ENCODE measurements at places on chromosomes 6 and 20.

- no peak for DNase-seq
Measured at GRCh38 chr6:150058986-150059385, 9.9 kb downstream of the ULBP3 start.

- no peak for DNase-seq
Measured at GRCh38 chr6:108423982-108424705, 129.3 kb downstream of the AFG1L start.

GRCh38 chr6:3231247-3232016, 4.0 kb upstream of the TUBB2B start:
- DNase-seq: peak; percentile 95

DNA sequence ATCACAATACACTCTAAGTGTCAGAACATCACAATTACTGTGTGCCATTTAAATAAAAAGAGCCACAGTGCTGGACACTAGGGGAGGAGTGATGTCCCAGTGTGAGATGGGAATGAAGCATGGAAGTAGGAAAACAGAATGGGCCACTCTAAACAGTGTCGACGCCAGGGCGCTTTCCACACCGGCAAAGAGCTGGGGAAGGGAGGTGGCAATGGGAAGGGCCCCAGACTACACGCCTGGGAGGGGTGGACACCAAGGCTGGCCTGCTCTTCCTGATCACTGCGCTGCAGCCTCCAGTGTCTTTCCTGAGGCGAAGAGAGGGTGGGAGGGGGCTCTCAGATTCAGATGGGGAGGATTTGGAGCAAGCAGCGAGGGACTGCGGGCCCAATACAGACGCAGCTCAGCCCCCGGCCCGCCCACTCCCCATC, 75.9 kb downstream of the ERMARD start:
- no peak for DNase-seq

DNA sequence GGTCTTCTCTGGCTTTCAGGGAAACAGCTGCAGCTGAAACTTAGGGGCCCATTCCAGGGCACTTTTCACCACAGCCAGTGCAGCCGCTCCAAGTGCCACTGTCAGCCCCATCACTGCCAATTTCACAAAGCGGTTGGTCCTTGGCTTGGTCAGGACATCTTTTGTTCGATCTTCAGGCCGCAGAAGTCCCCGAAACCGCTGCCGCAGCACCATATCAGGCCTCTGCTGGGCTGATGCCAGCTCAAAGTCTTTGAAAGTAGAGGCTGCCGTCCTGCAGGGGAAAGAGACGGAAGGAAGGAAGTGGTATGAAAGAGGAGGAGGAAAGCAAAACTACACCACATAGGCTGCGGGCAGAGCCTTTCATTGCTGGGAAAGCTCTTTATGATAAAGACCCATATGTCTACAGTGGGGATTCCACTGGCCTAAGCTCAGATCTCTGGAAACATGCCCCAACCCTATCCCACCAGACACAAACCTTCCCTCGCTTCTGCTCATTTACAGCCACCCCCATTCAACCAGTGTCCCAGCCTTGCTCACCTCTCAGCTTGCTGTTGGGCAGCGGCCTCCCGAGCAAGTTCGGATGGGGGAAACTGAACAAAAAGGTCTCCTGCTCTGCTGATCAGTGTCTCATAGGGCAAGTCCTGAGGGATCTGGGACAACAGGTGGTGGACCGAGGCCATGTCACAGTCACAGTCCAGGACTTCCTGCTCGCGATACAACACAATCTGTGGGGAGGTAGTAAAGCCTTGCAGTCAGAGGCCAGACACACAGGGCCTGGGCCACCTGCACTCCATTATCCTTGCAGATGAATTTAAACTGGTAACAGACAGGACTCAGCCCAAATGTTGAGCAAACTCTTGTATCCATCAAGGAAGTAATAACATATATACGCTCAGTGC, 23.5 kb downstream of the TBC1D20 start:
- DNase-seq: no peak

- DNase-seq: no peak
Measured at GRCh38 chr6:4441981-4442434, 306.6 kb upstream of the ECI2 start.

DNA sequence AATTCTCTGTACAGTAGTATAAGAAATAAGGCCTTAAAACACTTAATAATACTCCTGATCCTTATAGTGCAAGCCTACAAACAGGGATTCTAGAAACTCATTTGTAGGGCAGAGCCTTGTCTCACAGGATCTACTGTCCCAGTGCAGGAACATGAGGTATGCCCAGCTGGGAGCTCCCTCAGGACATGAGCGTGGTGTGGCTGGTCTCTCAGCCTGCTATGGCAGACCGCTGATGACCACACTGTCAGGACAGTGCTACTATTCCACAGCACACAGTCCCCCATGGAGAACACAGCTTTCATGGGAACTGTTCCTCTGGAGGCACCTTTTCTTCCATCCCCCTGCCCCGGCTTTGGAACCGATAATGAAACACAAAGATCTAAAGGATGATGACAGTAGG, 53.0 kb downstream of the SERAC1 start:
- DNase-seq: no peak

GRCh38 chr6:117304446-117304845, 39.1 kb downstream of the VGLL2 start:
- DNase-seq: no peak

GRCh38 chr6:43013097-43013842, 476 bp downstream of the MEA1 start:
- DNase-seq: no peak

- no peak for DNase-seq
Measured at GRCh38 chr6:45365036-45365435, 12.7 kb downstream of the SUPT3H start.

DNA sequence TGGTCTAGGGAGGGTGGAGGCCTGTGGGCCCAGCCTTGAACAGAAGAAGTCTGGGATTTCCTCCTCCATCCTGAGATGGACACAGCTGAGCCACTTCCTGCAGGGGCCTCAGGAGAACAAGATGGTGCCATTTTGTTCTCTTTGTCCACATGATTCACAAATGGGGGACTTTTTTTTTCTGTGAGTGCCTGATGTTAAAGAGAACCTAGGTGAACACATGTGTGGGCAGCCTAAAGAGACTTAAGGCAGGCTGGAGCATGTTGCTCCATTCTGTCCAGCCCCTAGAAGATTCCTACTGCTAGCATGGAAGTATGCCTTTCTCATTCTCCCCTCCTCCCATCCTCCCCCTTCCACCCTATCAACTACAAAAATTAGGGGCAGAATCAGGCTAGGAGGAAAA, 49.3 kb upstream of the KIF16B start:
- DNase-seq: no peak

GRCh38 chr20:14536738-14537137, 199.3 kb upstream of the FLRT3 start:
- DNase-seq: no peak

DNA sequence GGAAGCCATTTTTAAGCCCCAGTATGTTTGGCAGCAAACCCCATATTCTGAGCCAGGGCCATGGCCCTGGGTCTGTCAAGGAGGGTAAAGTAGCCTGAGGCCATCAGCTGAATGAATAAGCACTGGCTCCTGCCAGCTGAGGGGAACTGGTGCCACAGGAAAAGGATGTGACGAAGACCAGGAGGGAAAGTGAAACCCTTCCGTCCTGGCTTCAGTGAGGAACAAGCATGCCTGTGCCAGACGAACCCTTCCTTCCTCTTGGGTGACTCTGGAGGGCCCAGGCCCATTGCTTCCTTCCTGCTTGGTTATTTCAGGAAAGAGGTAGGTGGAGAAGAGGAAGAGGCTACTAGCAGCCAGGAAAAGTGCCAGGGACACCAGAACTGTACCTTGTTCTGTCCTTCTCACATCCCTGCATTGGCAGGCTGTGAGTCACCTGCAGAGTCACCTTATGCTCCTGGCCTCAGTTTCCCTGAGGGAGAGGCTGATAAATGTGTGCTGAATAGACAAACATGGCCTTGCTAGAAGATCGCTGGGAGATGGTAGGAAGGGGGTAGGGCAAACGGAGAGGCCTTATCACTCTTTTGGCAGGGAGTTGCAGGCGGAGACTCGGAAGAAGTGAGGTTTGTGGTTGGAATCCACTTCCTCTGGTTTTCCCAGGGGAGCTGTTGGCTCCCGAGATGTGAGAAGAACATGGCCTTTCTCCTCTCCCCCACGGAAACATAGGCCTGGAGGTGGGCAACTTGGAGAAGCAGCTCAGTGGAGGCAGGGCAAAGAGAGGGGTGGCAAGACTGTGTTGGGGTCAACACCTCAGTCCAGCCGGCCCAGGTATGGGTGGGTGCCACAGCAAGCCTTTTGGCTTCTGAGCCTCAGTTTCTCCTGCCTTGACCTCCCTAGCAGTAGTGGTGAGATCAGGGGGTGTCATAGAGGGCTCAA, 37.4 kb downstream of the COX4I2 start:
- DNase-seq: no peak

- no peak for DNase-seq
Measured at GRCh38 chr6:92404281-92404680, 1015.1 kb downstream of the EPHA7 start.

DNA sequence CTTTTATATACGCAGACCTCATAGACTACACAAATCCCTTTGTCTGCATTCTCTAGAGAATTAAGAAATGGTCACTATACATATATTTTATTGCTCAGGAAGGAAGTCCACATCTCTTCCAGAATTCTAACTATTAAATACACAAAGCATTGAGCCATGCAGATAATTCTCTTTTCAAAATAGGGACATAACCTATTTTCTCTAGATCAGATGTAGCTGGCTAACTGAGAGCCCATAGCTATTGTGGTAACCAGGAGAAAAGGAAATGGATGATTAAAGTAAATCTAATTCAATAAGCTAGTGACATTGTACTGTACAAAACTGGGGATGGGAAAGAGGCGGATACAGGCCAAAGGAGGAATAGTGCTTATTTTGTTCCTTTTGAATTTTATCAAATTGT, 137.2 kb downstream of the BACH2 start:
- DNase-seq: no peak

DNA sequence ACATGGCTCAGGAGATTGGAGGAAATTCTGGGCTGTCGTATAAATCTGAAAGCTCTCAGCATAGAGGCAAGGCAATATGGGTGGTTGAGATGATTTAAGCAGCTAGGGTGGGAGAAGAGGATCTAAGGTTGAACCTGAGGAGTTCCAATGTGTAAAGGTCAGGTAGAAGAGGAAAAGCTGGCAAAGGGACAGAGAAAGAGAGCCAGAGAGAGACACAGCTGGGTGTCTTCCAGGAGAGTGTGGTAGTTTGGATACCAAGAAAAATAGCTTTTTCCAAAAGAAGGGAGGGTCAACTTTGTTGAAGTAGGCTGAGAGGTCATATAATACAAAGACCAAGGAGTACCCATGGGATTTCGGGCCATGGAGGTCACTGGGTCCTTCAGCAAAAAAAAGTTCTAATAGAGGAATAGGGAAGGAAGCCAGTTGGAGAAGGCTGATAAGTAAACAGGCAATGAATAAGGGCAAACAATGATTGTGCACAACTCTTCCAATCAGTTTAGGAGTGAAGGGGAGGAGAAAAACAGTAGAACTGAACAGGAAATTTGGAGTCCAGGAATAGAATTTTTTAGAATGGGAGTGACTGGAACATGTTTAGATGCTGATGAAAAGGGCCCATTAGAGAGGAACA, 135.1 kb downstream of the QRSL1 start:
- no peak for DNase-seq

GRCh38 chr6:11410539-11411307, 126.8 kb upstream of the TMEM170B start:
- no peak for DNase-seq

GRCh38 chr20:64111841-64112641, 4.7 kb upstream of the NPBWR2 start:
- no peak for DNase-seq

DNA sequence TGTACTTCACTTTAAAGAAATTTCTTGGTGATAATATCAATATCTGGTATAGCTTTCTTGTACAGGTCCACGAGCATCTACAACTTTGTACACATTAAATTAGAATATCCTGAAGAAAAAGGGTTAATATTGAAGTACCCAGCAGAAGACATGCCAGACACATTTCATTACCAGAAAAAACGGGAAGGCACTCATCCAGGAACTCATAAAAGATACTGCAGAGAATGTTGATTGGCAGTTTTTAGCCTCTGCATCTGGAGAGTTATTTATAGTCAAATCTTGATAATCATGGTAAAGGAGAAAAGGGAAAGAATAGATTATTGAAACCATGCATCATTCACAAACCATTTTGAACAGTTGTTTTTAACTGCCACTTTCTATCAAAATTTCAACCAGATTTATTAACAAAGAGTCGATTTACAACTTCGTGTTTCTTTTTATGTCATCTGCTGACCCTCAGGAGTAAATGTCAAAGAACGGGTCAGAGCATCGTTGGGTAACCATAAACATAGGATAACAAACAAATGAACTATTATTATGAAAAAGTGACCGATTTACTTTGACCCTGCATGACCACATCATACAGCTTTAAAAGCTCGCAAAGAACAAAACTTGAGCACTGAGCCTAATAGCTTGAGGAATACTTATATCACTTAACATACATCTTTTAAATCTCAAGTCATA, 229.2 kb upstream of the SGK1 start:
- no peak for DNase-seq

DNA sequence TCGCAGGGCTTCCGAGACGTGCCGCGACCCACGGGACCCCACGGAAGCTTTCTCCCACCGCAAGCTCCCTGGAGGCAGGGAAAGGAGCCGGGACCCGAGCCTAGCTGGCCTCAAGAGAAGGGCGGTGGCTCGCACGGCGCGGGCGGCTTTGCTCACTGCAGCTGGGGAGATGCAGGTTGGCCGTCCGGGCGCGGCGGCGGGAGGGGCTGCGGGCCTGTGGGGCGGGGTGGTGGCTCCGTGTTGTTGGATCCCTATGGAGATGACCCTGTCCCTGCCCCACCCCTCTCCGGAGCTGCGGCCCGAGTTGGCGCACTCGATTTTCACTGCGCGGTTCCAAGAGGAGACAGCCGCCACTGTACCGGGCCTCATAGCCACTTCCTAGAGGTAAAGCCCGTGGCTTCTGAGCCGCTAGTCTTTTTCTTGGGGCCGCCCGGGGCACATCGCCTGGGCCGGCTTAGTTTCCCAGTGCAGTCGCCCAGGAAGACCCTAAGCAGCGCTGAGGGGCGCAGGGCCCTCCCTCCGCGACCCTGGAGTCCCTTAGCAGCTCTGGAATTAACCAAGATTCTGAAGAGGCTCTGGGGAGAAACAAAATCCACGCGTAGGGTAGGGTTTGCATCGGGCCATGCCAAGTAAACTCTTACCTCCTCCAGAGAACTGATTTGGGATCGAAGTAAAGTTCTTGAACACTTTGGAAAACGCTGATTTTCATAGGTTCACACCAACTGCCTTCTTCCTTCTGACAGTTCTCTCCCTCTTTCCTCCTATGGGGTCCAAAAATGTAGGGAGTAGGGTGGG, at the start of gene ECT2L:
Gene ECT2L (plus strand): TSS at position 279 of the 795 bp plus-strand sequence. CDS start 17,188 bp downstream, outside the sequence.
- no peak for DNase-seq

DNA sequence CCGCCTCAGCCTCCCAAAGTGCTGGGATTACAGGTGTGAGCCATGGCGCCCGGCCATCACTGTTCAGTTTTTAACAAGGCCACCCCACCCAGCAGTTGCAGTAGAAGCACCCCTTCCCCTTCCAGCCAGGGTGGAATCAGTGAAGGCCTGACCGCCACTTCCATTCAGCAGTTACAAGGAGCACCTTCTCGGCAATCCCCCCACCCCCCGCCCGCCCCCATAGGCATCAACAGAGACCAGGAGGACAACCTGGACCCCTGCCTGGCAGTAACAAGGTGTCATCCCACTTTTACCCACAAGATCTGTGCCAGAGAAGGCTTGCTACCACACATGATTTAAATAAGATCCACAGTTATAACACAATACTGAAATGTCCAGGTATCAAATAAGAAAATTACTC, 23.1 kb downstream of the NCR2 start:
- no peak for DNase-seq
